ENCODE measurements at places on chromosomes 6 and 20. TPM values are rescaled to one million over a fixed set of nuclear protein-coding genes. Genes with fewer than 3 reads are reported as not detected.

MDFI gene
- total RNA-seq, result not detected

MYMX gene
- total RNA-seq, result not detected

MAP3K5 gene
- 20.4 TPM for total RNA-seq

HLA-DMA gene
- 2.6 TPM for total RNA-seq

LRRN4 gene
- not detected for total RNA-seq

C6orf15 gene
- not detected for total RNA-seq

LINC00237 gene
- not detected for total RNA-seq

HSPA1L gene
- 1.7 TPM for total RNA-seq

CTAGE9 gene
- total RNA-seq, result not detected

PAK1IP1 gene
- 20.6 TPM for total RNA-seq

SRSF12 gene
- not detected for total RNA-seq

DEFB124 gene
- not detected for total RNA-seq

TMEM200A gene
- total RNA-seq, result 113 TPM

PDE7B gene
- total RNA-seq, result 1.4 TPM

SPDEF gene
- not detected for total RNA-seq

EBF4 gene
- total RNA-seq, result not detected

ZSCAN16 gene
- total RNA-seq, result 1.4 TPM

Measured in HFFc6 (cell line).